CD4-positive, alpha-beta T cell treated with Interleukin-10 for 1 hour (primary cell): ENCODE measurements at places on chromosomes 4 and X.

DNA sequence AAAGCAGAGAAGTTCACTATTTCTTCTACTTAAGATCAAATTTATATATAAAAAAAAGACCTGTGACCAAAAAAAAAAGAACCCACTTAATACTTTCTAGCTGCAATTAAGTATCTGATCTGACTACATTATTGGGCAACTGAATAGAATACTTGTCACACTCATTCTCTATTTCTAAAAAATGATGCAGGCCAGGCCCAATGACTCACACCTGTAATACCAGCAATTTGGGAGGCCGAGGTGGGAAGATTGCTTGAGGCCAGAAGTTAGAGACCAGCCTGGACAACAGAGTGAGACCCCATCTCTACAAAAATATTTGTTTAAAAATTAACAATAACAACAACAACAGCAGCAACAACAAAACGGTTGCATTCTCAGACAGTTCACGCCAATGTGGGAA lies 108.8 kb upstream of the BMP2K start:
- DNase-seq = no peak

DNA sequence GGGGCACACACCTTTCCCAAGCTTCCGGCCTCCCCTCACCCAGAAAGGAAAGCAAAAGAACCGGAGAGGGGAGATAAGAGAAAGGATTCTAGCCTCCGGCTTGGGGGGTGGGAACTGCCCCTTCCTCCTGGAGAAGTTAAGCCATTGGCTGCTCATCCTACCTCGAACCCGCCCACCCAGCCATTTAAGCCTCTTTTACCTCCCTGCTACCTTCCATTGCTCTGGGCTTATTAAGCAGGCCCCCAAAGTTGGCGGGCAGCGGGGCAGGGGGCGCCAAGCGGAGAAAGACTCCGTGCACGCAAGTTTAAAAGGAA lies 2.3 kb downstream of the MAML3 start:
- DNase-seq = peak; percentile 55

GRCh38 chr4:82680834-82681233 lies 117.8 kb downstream of the SCD5 start:
- DNase-seq = no peak

DNA sequence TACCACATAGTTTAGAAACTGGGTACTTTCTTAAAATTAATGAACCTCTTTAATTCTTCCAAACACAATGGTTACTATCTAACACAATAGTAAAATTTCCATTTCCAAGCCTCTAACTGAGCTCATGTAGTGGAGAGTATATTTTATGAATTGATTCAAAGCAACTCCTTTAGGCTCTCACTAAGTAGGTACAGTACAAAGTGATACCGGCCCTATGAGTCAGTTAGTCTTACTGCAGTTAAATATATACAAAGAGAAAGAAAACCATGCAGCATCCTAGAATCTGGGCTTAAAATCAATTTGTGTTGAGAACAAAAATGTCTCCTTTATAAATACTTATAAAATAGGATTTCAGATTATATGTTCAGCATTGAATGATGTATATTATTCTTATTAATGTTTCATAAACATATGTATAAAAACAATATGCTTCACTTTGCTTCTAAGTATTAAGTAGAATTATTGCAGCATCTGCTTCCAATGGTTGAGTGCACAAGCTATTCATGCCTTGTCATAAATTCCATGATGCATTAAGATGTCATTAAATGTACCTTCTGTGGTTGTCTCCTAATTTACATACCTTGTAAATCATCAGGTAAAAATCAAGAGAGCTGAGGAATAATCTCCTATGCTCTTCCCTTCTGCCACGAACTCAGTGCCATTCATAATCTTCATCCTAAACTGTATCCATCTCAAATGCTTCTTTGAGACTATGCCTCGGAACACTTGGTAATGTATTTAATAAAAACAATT lies 1037.8 kb downstream of the STPG2 start:
- no peak for DNase-seq

DNA sequence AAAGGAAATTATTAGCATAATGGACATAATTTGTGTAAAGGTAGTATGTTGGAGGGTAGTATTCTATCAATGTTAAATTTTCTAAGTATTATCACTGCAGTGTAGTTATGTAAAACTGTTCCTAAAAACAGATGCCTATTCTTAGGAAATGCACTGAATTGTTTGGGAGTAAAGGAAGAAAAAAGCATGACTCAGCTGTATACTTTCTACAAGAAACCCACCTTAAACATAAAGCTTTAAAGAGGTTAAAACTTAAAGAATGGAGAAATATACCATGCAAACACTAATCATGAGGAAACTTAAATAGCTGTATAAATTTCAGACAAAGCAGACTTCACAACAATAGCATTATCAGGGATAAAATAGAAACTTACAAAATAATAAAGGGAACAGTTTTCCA lies 292.9 kb downstream of the ANTXR2 start:
- no peak for DNase-seq

DNA sequence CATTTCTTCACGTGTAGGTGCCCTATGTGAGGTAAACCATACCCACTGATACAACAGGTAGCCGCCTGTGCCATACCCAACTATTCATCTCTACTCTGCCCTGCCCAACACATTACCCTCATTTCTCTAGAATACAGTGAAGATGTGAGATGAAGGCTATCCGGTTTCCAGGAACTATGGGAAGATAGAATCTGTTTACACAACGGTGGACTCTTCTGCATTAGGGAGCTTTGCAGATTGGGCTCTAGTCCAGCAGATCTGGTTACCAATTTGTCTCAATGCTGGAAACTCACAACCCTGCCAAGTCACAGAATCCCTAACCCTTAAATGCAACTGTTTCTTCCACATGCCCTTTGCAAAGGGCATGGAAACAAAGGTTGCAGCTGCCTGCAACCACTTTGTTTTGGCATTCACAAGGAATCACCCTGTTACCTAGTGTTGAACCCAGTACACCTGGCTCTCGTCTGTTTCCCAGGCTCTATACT lies 6.4 kb upstream of the SLAIN2 start:
- DNase-seq = no peak

DNA sequence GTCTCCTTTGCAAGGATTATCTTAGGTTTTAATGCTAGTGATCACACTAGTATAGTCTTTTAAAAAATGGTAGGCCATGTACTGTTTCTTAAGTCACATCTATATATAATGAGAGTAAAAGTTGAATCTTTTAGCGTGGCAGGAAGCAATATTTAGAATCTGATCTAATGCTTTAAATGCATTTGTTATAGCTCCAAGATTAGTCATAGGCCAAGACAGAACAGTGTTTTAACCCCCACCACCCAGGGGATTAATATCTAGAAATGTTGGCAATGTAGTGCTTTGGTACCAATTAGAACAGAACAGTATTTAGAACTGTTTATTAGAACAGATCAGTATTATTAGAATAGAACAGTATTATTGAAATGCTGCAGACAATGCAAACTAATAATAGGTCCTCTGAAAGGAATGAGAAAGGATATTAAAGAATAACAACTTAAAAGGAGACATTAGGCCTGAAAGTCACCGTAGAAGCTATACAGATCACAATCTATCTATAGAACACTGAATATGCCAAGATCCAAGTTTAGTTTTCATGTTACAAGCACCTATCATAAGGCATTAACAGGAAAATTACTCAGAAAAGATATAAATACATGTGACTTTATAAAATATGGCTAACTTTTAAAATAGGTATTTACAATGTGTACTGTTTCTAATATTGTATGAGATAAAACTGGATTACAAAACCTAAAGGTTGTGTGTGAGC lies 146.2 kb downstream of the NPNT start:
- no peak for DNase-seq

GRCh38 chr4:165692082-165692481 lies 181.0 kb upstream of the TLL1 start:
- no peak for DNase-seq

GRCh38 chr4:73816814-73817213 lies 19.7 kb upstream of the CXCL6 start:
- no peak for DNase-seq

- no peak for DNase-seq
Measured at GRCh38 chrX:112081781-112082652, 559 bp downstream of the TRPC5 start.

- no peak for DNase-seq
Measured at GRCh38 chr4:123952530-123953274, 556.1 kb downstream of the SPRY1 start.

DNA sequence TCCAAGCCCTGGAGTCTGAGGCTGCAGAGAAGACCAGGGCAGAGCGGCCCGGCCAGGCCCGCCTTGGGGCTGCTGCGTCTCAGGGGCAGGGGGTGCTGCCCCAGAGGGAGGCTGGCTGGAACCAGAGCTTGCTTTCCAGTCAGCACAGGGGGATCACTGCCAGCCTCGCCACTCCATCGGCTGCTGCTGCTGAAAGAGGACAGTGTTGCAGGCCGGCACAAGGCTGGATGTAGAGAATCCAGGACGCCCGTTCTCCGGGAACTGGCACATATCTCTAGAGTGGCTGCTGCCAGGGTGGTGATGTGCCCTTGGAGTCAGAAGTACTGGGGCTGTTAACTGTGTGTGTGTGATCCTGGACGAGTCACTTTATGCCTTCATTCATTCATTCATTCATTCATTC lies 31.9 kb upstream of the SORCS2 start:
- DNase-seq = no peak

DNA sequence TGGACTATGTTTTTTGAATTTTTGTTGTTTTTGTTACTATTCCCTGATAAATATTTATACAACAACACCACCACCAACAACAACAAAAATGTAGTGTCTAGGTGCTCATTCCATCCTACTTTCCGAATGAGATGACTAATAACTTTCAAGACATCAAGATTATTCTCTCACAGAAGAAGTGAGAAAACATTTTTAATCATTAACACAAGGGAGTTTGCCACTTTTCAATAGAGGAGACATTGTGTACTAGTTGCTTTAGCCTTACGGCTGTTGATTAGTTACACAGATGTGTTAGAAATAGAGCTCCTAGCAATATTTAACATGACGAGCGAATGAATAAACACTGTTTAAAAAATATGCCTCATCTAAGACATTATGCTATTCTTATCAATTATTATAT lies 898.8 kb downstream of the C4orf33 start:
- DNase-seq = no peak

DNA sequence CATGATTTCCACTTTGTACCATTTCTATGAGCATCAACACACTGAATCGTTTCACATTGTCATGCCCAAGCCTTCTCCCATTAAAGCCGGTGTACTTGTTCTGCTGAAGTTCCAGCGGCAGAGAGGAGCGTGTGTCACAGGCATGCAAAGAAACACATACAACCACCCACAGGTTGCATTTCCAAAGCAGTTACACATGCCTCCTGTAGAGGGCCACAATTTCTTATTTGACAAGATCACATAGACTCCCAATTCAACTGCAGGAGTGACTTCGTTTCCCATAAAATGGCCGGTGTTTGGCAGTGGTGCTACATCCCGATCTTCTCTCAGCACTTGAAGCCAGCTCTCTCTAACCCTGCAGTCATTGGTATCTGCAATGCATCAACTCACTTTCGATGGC lies 992.6 kb downstream of the NLGN4X start:
- no peak for DNase-seq

DNA sequence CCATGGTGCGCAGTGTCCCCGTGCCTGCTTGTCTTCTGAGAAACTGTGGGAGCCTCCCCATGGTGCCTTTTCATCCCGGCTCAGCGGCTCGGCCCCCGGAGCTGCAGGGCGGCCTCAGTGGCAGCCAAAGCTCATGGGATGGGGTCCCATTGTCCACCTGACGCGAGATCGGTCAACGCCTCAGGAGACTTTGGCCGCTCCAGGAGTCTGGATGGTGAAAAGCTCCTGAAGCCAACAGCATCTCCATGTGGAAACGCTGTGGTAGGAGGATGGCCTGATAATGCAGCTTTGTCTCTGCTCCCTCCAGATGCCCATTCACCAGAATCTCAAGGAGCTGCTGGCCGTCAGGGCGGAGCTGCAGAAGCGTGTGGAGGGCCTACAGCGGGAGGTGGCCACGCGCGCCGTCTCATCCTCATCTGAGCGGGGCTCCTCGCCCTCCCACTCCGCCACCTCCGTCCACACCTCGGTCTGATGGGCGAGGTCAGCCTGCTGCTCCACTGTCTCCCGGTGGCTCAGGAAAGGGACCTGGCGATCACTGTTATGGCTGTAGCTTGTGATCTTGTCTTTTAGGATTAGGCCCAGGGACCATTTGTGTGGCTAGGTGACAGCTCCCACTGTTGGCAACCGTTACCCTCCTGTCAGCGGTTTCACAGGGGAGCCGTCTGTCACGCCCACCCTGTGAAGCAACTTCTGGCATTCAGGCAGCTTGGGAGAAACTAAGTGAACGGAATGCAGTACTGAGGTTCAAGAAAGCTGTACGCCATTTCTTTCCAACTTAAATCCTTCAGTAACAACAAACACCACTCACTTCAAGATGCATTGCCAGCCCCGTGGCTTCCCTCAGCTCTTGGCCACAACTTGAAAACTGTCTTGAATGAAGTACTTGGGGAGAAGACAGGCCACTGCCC lies 69.3 kb downstream of the MTMR1 start:
- DNase-seq = no peak

DNA sequence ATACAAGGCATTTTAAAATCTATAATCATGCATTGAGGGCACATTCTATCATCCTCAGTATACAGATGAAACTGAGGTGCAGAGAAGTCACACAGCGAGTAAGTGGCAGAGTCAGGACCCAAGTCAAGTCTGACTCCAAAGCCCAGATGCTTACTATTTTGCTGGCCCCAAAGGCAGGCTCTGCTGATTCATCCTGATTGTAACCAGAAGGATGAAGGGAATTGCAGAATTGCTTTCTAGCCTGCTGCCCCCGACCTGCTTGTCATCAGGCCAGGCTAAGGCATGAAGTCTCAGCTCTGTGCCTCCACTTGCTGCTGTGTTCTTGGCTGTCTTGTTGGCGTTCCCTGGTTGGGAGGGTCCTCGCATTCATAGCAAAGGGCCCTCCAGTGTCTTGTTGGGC lies 62.7 kb downstream of the SLC9A6 start:
- DNase-seq = no peak

- no peak for DNase-seq
Measured at GRCh38 chr4:66524781-66525180, 854.5 kb upstream of the EPHA5 start.

DNA sequence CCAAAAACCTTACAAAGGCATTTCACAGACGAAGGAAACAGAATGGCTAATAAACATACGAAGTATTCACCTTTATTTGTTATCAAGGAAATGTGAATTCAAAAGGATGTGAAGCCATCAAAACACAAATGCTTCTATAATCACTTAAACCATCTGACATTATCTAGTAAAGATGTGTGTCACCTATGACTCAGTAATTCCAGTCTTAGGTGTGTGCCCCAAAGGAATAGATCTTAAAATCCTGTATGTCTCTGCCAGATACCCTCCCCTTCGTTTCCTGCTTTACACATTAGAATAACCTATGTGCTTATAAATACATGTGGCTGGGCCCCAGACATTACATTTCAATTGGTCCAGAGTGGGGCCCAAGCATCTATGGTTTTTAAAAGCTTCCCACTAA lies 41.8 kb upstream of the CEP135 start:
- no peak for DNase-seq

- DNase-seq = no peak
Measured at GRCh38 chr4:41880022-41880837, 55.0 kb upstream of the TMEM33 start.

DNA sequence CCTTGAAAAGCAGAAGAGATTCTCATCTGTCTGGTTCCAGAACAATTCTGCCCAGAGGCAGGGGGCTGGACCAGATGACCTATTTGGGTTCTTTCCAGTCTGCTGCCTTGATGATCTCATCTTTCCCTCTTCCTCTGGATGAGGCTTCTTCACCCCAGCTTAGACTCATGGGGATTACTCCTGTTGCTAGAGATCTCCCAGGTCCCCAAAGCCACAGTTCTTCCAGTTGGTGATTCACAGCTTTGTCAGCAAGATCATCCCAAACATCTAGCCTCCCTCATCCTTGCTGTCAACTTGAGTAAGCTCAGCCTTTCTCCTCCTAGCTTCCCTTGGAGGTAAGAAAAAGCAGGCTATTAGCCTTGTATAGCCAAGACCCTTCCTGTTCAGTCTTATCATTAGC lies 64.2 kb upstream of the PJA1 start:
- DNase-seq = no peak
